ENCODE measurements at places on chromosomes 4 and X.

DNA sequence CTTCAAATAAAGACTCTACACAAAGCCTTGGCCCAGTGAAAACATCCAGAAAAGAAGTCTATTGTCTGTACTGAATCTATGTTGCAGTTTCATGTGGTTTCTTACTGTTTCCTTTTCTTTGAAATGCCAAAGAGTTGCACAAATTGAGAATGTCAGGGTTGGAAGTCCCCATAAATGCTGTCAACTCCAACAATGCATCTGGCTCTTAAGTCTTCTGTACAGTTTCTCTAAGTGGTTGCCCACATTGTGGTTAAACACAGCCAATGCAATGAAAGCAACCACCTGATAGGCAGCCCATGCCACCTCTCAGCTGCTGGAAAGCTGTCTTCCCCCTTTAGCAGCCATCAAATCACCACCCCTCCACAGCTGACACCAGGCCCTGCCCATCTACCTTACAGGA lies 67.2 kb upstream of the C1GALT1C1 start:
- no peak for DNase-seq

DNA sequence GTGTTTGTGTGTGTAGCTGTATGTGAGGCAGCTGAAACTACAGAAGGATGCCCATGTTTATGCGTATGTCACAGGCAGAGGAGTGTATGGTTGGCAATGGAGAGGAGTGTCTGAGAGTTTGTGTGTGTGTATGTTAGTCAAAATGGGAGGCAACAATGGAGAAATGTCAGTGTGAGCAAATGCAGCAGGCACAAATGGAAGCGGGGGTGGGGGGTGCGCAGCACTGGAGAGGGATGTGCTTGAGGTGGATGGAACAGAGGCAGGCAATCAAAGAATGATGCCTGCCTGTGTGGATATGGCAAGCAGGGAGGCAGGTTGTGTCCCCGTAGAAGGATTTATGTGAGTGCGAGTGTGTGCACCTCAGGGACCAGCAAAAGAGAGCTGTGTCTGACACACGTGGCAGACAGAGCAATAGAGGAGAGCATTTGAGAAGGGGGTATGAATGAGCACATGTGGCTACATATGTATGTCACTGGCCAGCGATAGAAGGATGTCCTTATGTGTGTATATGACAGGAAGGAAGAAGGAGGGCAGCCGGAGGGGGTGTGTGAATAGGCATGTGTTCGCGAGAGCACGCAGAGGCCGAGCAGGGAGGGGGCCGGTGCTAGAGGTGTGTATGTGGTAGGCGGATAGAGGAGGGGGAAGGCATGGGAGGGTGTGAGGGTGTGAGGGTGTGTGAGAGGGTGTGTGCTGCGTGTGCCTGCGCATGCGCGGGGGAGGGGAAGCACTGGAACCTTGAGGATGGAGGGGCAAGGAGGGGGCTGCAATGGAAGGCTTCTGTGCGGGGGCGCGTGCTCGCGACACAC lies 1.1 kb downstream of the PJA1 start:
- DNase-seq, result no peak

GRCh38 chr4:41129128-41129754 lies 85.1 kb downstream of the APBB2 start:
- DNase-seq, result no peak

DNA sequence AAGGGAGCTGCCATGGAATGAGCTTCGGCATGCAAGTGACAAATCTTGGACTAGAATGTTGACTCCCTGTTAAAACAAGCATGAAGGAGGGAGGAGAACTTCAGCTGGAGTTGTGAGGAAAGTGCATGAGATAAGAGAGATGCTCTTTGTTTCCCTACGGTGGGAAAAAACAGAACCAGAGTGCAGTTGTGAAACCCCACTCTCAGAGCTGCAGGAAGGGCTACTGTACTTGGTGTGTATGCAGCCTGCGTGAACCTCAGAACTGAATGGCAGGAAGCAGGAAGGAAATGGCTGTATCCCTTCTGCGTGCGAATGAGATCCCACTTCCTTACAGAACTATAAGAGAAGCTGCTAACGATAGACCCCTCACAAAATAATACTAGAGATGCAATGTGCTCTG lies 57.2 kb downstream of the EGF start:
- DNase-seq, result no peak

GRCh38 chrX:63764946-63765345 lies 20.1 kb downstream of the ARHGEF9 start:
- DNase-seq, result no peak

- DNase-seq, result no peak
These were observed 6.0 kb upstream of the ANXA3 start for GRCh38 chr4:78545275-78546246.

GRCh38 chr4:41346306-41347061 lies 89.8 kb downstream of the UCHL1 start:
- no peak for DNase-seq

- DNase-seq, result no peak
These were observed 15.0 kb upstream of the PRKX start for GRCh38 chrX:3728454-3728853.

DNA sequence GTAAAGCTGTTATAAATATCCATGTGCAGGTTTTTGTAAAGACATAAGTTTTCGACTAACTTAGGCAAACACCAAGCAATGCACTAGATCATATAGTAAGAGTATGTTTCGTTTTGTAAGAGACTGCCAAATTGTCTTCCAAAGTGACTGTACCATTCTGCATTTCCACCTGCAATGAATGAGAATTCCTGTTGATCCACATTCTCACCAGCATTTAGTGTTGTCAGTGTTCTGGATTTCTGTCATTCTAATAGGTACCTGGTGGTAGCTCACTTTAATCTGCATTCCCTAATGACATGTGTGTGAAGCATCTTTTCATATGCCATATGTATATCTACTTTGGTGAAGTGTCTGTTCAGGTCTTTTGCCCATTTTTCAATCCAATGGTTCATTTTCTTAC lies 57.8 kb downstream of the SH3RF1 start:
- DNase-seq, result no peak

DNA sequence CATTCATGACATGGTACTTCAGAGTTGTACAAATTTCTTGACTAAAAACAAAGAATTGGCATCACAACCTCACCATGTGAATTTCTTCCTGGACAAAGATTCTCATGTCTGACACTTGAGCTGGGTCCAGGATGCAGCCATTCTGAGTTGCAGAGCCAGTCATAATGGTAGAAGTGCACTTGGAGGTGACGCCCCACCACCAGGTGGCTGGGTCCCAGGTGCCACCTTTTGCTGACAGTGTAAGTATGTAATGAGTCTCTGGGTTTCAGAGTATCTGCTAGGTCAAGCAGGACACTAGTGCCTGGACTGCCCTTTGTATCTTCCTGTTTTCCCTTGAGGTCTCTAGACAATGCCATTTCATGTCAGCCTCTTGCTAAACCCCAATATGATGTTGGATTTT lies 36.6 kb upstream of the WDR1 start:
- no peak for DNase-seq

DNA sequence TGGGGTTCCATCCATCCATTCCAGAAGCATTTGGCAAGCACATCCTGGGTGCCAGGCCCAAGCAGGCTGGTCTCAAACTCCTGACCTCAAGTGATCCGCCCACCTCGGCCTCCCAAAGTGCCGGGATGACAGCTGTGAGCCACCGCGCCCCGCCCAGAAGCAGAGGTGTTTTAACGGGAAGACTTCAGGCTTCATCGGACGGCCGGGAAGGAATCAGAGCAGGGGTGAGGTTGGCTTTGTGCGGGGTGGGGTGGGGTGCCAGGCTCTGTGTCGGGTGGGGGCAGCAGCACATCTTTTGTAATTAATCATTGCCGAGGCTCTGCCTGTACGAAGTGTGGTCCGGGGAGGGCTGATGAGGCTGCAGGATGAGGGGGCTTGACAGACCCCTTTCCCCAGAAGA lies 5.1 kb upstream of the SLC25A6 start:
- DNase-seq, result no peak
